Hair follicle dermal papilla cell (primary cell): ENCODE measurements at places on chromosomes 16 and 17. TPM values are rescaled to one million over a fixed set of nuclear protein-coding genes. Genes with fewer than 3 reads are reported as not detected.

MED31 gene
- 4.6 and 7.1 TPM in 2 replicates for total RNA-seq

PRSS33 gene
- total RNA-seq, result not detected in 2 replicates

HS3ST3B1 gene
- 60.2 and 93.6 TPM in 2 replicates for total RNA-seq

BRIP1 gene
- 2.7 and 5.2 TPM in 2 replicates for total RNA-seq

PAM16 gene
- 12.5 and 15.5 TPM in 2 replicates for total RNA-seq

PDILT gene
- not detected in 2 replicates for total RNA-seq

SLC12A3 gene
- total RNA-seq, result not detected in 2 replicates

EVPL gene
- under 0.01 TPM in 1 of 2 replicates, not detected in the other for total RNA-seq

TBX4 gene
- under 0.01 TPM in 1 of 2 replicates, not detected in the other for total RNA-seq

MMP25 gene
- total RNA-seq, result 0.12 and 0.16 TPM in 2 replicates

HBA1 gene
- not detected in 2 replicates for total RNA-seq

KCNJ2 gene
- 8.3 and 9.0 TPM in 2 replicates for total RNA-seq

SEZ6L2 gene
- total RNA-seq, result 0.85 and 1.1 TPM in 2 replicates

HOXB4 gene
- 1.3 and 2.1 TPM in 2 replicates for total RNA-seq

PRM2 gene
- total RNA-seq, result not detected in 2 replicates

ALDH3A2 gene
- total RNA-seq, result 112 and 169 TPM in 2 replicates

DRC3 gene
- total RNA-seq, result 0.73 and 1.6 TPM in 2 replicates

HMOX2 gene
- total RNA-seq, result 32.4 and 36.0 TPM in 2 replicates

SRCAP gene
- total RNA-seq, result 25.3 and 28.7 TPM in 2 replicates

TP53TG3 gene
- not detected in 2 replicates for total RNA-seq
